Activated T-cell treated with anti-CD3 and anti-CD28 coated beads for 48 hours (primary cell): ENCODE measurements at places on chromosomes 2 and 18.
A peak's percentile ranks its signal among the peaks of the same experiment; 100 is the strongest.

DNA sequence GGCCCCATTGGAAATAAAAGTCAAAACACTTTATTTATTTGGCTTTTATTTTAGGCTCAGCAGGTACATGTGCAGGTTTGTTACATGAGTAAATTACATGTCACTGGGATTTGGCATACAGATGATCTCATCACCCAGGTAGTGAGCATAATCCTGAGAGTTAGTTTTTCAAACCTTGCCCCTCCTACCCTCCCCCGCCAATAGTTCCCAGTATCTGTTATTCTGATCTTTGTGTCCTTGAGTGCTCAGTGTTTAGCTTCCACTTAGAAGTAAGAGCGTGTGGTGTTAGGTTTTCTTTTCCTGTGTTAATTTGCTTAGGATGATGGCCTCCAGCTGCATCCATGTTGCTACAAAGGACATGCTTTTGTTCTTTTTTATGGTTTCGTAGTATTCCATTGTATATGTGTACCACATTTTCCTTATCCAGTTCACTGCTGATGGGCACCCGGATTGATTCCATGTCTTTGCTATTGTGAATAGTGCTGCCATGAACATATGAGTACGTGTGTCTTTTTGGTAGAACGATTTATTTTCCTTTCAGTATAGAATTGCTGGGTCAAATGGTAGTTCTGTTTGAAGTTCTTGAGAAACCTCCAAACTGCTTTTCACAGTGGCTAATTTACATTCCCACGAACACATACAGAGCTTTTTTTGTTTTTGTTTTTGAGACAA lies 47.9 kb downstream of the ARMC9 start:
- no peak for DNase-seq

- DNase-seq, result no peak
Observed at GRCh38 chr2:215845839-215846586, 167.3 kb downstream of the MREG start.

DNA sequence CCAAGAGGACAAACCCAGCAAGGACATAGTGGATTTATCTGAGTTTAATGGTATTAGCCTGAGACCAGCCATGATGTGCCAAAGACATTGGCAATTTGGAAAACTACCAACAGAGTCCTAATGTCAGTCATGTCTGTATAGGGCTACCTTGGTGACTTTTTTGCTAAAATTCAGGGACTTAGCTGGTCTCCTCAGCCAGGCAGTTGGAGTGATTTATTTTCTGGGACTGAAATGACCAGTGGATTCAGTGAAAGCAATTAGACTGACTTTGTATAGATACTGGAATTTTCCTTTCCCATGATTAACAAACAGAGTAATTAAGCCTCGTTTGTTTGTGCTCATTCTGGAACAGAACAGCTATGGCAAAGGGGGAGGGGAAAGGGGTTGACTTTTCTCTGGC lies 55.0 kb downstream of the LYPD6 start:
- DNase-seq, result no peak

DNA sequence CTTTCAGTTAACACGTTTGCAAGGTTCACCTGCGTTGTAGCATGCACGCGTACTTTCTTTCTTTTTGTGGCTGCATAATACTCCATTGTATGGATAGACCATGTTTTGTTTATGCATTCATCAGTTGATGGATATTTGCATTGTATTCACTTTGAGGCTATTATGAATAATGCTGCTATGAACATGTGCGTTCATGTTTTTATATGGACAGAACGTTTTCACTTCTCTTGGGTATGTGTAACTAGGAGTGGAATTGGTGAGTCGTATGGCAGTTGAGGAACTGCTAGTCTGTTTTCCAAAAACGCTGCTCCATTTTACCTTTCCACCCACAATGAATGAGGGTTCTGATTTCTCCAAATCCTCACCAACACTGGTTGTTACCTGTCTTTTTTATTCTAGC lies 244.3 kb downstream of the GLI2 start:
- DNase-seq, result no peak

GRCh38 chr18:62420513-62421209 lies 95.6 kb downstream of the TNFRSF11A start:
- DNase-seq, result peak; percentile 61
